ENCODE measurements at places on chromosomes 16 and 17.

GRCh38 chr16:89363621-89364393 is 126.6 kb downstream of the ANKRD11 start:
- no peak for DNase-seq

GRCh38 chr17:48624544-48625494 is 1.3 kb downstream of the HOXB9 start:
- DNase-seq, result no peak

- no peak for DNase-seq
These were observed 37.0 kb downstream of the NDEL1 start for GRCh38 chr17:8472663-8473062.

DNA sequence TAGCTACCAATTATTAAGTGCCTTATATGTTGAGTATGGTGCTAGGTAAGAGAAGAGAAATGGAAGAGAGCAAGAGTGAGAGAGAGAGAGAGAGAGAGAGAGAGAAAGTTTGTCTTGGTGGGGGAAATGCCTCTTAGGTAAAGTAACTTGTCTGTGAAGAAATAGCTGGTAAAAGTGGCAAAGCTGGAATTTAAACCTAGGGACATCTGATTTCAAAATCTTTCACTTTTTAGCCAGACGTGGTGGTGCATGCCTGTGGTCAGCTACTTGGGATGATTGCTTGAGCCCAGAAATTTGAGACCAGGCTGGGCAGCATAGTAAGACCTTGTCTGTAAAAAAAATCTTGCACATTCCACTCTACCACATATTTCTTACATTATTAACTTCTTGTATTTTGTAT is 23.0 kb upstream of the CDR2 start:
- DNase-seq, result no peak

DNA sequence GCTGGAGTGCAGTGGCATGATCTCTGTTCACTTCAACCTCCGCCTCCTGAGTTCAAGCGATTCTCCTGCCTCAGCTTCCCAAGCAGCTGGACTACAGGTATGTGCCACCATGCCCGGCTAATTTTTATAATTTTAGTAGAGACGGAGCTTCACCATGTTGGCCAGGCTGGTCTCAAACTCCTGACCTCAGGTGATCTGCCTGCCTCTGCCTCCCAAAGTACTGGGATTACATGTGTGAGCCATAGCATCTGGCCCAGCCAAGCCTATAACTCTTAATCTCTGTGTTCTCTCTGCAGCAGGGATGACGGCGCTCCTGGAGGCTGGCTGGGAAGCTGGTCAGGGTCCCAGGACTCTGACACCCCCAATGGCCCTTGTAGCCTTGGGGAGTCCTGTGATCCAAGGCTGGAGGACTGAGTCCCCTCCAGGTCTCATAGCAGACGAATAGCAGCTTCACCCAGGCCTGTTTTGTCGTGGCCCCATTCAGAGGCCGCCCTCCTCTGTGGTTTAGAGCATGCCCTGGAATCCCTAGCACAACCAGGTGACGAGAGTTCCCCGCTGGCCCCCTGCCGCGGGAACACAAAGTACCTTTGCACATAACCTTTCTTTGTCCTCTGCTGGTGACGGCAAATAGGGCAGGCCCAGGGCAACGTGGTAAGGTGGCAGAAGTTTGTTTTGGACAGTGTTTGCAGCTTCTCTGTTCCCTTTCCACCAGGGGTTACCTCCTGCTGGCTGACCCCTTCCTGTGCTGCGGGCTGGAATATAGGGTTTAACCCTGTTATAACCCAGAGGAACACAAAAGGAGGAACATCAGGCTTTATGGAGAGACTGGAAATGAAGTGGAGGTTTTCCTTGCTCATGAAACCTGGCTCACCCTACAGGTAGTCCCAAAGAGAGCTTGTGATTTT is 43.0 kb upstream of the TOB1 start:
- no peak for DNase-seq

GRCh38 chr16:51577621-51578303 is 426.7 kb upstream of the SALL1 start:
- no peak for DNase-seq

DNA sequence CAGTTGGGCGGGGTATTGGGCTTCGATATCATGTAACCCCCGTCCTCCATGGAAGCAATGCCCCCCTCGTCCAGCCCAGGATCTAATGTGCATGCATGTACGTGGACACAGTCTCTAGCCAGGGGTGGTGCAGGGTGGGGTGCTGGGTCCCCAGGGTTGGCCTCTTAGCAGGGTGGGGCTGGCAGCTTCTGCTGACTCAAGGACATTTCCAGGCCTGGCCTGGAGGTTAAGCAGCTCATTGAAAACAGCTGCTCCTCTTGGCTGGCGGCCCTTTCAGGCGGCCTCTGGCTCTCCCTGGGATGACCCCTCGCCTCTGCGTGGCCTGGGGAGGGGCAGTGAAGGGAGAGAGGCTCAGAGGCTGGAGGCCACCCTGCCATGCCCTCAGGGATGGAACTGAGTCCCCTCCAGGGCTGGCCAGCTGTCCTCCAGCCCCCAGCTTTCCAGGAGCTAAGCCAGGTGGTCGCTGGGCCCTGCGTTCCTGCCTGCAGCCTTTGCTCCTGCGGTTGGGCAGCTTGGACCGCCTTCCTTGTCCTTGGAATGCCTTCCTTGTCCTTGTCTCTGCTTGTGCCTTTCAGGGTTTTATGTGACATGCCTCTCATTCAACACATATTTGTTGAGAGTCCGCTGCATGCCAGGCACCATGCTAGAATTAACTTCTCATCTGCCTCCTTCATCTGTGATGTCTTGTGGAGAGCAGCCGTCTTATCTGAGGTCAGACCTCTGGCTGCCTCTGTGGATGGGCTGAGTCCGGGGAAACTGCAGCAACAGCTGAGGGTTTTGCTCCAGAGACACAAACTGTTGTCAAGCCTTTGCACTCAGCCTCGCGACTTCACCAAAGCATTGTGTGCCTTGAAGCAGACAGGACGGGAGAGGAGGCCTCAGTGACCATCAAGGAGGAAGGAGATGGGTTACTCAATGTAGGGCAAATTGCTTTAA is 26.6 kb downstream of the MRC2 start:
- DNase-seq, result no peak

- no peak for DNase-seq
These were observed 118.1 kb upstream of the CACNG3 start for GRCh38 chr16:24138024-24138423.

- no peak for DNase-seq
These were observed 1.3 kb downstream of the ZNF276 start for GRCh38 chr16:89722392-89723278.

DNA sequence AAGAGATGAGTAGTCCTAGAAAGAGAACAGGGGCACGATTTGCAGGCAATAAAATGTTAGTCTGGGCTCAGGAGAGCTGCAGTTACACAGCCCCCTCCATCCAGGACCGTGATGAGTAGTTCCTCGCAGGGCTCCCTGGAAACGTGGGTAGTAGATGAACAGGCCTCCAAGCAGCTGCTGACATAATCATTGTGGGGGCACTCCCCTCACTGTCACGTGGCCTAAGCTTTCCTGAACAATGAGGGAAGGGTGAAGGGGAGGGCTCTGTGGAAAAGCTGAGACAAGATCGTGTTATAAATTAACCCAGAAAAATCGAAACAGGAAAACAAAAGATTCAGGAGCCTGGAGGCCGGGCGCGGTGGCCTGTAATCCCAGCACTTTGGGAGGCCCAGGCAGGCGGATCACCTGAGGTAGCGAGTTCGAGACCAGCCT is 1.3 kb upstream of the PER1 start:
- DNase-seq, result no peak

DNA sequence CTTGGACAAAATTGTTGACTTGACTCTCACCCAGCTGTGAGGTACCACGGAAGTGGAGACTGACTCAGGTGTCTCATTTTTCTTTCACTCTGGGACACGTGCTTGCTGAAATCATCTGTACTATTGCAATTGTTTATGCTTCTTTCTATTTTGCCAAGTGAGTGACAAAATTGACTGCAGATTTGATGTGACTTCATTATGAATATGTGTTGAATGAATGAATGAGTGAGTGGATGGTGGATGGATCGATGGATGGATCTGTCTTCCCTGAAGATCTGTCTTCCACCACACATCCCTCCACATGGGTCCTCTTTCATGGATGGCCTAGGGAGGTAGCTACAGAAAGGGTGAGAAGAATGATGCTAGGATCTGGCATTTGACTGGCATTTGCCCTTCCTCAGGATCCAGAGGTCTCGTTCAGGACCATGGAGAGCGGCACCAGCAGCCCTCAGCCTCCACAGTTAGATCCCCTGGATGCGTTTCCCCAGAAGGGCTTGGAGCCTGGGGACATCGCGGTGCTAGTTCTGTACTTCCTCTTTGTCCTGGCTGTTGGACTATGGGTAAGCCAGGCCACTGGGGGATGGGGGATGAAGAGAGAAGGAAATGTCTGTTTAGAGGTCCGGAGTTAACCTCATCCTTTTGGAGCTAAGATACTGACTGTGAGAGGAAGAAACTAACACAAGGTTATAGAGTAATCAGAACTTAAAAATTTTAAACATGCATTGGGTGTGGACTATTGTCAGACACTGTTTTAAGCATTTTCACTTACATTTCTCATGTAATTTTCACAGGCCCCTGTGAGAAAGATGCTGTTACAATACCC is 12.7 kb downstream of the SLC5A11 start:
- DNase-seq, result no peak

GRCh38 chr17:38507436-38507835 is 79.2 kb downstream of the ARHGAP23 start:
- no peak for DNase-seq

GRCh38 chr16:30924076-30924912 is 922 bp downstream of the FBXL19 start:
- no peak for DNase-seq

GRCh38 chr16:29807426-29808218 is 1.3 kb downstream of the MAZ start:
- peak; percentile 40 for DNase-seq

GRCh38 chr17:64968652-64969501 is 49.6 kb upstream of the LRRC37A3 start:
- DNase-seq, result no peak

DNA sequence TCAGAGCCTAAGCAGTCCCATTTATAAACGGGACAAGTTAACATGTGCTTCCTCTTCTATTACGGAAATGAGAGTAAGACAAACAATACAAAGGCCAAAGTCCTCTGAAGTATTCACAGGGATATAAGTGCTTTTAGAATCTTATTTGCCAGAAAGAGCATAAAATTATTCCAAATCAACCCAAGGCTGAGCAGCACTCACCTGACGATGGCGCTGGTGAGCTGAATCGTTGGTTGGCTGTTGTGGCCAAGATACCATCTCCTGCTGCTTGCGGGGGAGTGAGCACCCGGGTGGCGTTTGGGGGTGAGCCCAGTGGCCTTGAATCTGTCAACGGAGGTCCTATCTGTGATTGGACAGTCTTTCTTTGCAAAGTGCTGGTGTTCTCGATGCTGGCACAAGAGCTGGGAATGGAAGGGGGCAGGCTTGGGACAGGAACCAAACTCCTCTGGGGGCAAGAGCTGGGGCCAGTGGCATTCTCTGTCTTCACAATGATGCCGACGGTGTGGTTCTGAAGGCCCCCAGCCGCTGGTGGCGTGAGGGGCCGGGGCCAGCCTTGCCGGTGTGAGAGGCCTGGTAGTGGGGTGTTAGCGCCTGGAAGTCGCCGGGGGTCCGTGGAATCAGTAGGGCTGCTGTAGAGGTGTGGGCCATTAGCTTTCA is 9.5 kb upstream of the DHRS13 start:
- DNase-seq, result no peak

- DNase-seq, result no peak
These were observed 2.5 kb downstream of the ADPRM start for GRCh38 chr17:10699856-10700255.

- no peak for DNase-seq
These were observed 61.0 kb upstream of the RBL2 start for GRCh38 chr16:53372992-53373871.

GRCh38 chr17:69141431-69142174 is at the start of gene ABCA6:
Gene ABCA6 (minus strand): TSS chr17:69141895. CDS start chr17:69140703, 1,192 bp downstream.
- DNase-seq, result no peak

DNA sequence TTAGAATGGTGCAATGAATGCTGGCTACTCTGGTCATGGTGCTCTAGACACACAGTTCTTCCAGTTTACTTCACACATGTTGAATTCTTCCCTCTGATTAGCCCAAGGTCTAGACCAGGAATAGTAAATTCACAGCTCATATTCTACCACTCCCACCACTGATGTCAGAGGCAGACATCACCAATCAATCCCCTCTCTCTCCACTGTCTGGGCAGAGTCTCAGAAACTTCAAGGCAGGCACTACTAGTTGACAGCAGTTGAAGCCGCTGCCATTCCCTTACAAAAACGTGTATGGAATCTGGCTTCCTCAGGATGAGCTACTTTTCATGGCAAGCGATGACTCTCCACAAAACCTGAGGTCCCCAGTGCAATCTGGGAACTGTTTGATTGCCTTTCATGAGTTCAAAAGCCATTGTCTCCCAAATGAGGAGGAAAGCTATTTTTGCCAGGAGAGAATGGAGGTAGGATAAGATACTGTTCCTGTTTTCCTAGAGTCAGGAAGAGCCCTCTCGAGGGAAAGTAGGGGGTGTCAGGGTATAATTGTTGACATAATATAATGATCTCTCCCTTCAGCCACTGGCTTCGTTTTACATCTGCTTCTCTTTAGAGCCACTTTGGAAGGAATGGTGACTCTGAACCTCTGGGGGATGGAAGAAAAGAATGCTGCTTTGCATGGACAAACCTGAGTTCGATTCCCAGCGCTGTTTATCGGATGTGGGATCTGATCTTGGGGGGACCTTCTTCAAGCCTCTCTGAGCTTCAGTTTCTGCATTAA is 90.0 kb downstream of the FOXL1 start:
- no peak for DNase-seq

DNA sequence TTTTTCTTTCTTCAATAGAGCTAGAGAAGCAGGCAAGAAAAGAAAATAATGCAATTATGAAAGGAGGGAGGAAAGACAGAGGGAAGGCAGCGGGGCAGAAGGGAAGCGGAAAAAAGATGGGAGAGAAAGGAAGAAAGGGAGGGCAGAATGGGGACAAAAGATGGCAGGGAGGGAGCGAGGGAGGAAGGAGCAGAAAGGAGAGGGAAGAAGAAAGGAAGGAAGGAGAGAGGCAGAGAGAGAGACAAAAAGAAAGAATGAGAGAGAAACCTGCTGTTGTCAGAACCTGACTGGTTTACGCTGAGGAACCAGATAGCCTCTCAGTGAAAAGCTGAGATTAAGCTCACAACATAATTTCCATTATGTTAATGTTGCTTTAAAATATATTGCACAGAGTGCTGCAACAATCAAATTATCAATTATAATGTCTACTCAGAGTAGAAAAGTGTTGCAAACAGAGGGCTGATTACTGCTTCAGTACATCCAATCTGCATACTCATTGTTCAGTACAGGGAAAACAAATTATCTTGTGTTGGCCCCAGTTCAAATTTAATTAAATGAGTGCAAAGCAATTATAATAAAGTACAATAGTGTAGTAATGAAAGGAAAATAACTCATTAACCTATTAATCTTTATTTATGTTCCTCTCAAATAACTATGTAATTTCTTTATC is 32.0 kb upstream of the TOX3 start:
- no peak for DNase-seq

DNA sequence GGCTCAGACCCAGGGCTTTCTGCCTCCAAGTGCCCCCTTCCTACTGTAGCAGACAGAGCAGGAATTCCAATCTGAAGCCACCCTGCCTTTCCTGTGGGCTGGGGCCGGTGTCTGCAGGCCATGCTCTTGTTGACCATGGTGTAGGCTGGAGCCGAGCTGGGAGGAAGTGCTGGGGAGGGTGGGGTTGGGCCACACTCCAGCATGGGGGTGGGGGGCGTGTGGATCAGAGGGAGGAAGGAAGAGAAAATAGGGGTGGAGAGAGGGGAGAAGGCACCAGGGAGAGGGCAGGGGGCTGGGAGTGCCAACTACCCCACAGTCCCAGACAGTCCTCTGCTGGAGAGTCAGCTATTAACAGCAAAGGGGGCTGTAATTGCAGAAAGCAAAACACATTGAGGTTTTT is 54.3 kb upstream of the JPH3 start:
- no peak for DNase-seq
